ENCODE measurements at places on chromosomes 6 and 20.

DNA sequence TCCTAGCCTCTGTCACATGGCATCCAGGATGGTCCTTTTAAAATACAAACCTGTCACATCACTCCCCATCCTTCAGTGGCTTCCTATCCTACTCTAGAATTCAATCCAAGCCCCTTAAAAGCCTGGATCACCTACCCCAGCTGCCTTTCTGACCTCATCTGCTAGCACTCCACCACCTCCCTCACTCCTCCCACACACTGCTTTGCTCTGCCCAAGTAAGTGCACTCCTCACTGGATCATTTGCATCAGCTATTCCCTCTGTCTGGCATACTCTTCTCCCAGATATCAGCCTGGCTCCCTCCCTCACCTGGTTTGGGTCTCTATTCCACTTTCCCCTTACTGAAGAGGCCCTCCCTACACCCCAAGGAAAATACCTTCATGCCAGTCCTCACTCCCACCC lies 10.5 kb downstream of the C6orf136 start:
- DNase-seq: no peak

DNA sequence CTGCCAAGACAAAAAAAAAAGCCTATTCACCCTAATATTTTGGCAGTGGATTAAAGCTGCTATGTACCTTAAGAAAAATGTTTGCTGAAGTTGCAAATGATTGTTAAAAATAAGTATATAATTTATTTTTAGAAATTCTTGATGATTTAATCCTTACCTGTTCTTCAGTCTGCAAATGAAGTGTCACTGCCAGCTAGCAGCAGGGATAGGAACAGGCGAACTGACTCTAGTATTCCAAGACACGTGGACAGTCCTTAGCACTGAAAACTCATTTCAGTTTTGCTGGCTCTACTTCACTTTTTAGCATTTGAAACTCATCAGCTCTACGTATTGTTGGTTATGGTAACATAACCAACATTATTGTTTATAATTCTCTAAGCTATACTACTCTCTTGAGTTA lies 204.4 kb upstream of the ID4 start:
- DNase-seq: no peak

GRCh38 chr20:63745424-63745805 lies 5.8 kb downstream of the SLC2A4RG start:
- no peak for DNase-seq

GRCh38 chr6:37931066-37931465 lies 111.5 kb downstream of the ZFAND3 start:
- DNase-seq: no peak

DNA sequence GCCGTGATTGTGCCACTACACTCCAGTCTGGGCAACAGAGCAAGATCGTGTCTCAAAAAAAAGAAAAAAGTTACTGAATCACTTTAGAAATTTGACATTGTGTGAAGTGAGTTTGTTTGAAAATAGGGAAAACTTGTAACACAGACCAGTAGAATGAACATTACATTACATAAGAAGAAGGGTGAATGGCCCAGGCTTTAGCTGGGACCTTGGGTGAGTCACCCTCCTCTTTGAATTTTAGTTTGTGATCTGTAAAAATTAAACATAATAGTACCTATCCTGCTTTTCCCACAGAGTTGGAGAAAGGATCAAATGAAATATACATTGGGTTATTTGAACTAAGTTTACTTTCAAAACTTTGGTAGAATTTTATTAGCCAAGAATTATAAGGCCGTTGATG lies 56.3 kb downstream of the KCNS1 start:
- DNase-seq: no peak
